GM19239 (cell line): ENCODE measurements at places on chromosomes 13 and 19.

DNA sequence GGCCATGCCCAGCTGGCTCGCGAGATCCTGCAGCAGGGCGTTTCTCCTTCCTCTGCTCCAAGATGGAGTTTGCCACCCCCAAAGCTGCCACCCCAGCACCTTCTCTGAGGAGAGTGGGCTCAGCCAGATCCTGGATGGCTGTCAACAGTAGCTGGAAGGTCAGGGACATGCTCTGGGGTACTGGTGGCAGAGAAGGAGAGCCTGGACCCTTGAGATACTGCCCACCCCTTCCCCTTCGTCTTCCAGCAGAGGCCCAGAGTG lies 11.6 kb downstream of the IRGC start:
- no peak for DNase-seq

DNA sequence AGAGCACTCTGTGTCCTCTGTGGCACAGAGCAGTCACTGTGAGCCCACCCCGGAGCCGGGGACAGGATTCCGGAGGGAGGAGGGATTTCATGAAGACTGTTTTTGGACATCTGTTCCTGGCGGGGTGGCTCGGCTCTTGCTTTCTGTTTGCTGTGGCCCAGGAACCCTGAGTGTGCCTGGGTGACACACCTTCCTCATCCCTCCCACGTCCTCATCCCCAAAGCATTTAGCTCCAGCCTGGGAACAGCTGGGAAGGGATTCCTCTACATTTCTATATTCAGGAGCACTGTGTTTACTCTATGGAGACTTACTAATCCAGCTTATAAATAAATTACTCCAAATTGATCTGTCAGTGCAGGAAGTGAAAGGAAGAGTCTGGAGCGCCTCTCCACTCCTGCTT lies 97.8 kb upstream of the UBL3 start:
- DNase-seq: no peak

DNA sequence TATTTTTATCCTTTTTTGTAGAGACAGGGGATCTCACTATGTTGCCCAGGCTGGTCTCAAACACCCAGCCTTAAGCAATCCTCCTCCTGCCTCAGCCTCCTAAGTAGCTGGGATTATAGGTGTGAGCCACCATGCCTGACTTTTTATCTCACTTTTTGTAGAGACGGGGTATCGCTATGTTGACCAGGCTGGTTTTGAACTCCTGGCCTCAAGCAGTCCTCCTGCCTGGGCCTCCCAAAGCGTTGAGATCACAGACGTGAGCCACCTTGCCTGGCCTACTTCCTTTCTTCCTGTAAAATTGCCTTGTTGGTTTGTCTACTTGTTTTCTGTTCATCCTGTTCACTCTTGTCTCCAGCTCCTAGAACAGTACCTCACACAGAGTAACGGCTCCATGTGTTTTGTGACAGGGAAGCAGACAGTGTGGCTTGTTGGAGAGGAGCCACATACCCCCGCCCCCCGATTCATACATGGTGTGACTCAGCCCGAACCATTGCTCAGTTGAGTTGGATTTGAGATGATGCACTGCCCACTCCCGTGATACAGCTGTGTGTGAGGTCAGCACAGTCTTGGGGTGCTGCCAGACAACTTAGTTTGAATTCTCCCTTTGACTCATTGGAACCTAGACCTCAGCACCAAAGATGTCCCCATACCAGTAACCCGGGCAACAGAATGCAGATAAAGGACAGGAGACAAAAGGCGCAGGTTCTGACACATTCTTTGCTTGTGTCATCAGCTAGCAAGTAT lies 34.2 kb downstream of the GPR42 start:
- no peak for DNase-seq

- no peak for DNase-seq
These were observed 1.2 kb upstream of the CFD start for GRCh38 chr19:858284-858683.
